Melanocyte of skin (primary cell): ENCODE measurements at places on chromosomes 6 and 20. TPM values are rescaled to one million over a fixed set of nuclear protein-coding genes. Genes with fewer than 3 reads are reported as not detected.

Gene GMDS
- total RNA-seq: 16.3 and 23.8 TPM in 2 replicates

Gene DEFB114
- not detected in 2 replicates for total RNA-seq

Gene TREML2
- total RNA-seq: not detected in 2 replicates

Gene MAS1L
- not detected in 2 replicates for total RNA-seq
